ENCODE measurements at places on chromosomes 4 and X. TPM values are rescaled to one million over a fixed set of nuclear protein-coding genes. Genes with fewer than 3 reads are reported as not detected.
A peak's percentile ranks its signal among the peaks of the same experiment; 100 is the strongest.

- H3K36me3 ChIP-seq = no peaks in the 10 kb centered on the region
- peaks cover 40% of the 10 kb centered on the region for H3K4me1 ChIP-seq
- H3K27me3 ChIP-seq = no peaks in the 10 kb centered on the region
- H3K4me3 ChIP-seq = no peak overlapping the region
- DNase-seq = peak; percentile 90
- peak overlapping the region; percentile 67 for H3K27ac ChIP-seq
Measured at GRCh38 chr4:128471576-128471975, 184.0 kb upstream of the PGRMC2 start.

- H3K4me3 ChIP-seq = no peak overlapping the region
- H3K36me3 ChIP-seq = no peaks in the 10 kb centered on the region
- peak; percentile 71 for DNase-seq
Measured at GRCh38 chr4:174714393-174715211, 114.4 kb downstream of the GLRA3 start.

DNA sequence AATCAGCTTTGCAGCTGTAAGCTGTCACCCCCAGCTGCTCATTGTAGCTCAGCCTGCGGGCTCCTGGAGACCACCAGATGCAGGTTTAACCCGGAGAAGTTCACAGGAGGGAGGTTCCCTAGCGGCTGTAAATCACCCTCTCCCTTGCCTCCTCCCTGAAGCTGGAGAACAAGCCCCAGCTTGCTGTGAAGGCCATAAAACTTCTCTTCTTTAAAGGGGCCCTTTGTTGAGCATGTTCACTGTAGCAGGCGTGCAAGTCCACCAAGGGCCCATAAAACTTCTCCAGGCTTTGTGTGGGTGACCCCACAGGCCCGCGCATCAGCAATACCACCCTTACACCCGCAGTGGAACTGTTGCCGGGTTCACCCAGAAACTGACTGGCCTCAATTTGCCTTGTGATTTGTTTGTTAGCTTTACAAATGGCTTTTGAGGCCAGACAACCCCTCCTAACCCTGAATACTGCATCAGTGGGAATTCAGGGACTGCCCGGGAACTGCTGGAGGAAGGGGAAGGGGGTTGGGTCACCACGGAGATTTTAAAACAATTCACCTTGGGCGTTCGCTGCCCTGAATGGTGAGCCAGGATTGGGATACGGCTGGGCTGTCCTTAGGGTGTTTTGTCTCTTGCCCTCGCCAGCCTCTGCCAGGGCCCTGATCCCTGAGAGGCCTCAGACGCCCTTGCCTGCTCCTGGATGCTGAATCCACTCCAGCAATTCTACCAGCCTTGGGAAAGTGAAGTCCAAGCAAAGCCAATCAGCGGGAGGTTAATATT is 49.5 kb upstream of the ATP6AP2 start:
- no peak overlapping the region for H3K27ac ChIP-seq
- DNase-seq = no peak

DNA sequence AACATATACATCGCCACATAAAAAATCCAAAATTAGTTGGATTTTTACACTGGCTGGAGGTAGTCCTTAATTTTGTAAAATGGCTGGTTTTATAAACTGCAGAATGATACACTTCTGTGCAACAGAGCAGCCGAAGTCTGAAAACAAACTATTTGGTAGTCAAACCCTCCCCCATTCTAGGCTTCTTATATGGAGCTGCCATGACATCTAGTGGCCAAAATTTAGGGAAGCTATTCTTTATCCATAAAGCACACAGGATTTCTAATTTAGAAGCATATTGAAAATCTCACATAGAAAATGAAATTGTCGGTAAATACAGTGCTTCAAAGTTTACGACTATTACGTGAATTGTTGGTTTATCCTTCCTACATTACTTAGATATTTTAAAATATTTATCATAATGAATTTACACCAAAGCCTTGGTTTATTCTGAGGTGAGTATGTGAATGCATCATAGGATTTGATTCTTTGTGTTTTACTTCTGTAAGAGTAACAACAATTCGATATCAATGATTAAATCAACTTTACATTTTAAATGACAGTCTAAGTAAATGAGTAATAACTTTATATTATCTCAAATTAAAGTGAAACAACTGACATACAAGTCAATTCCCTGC is 113.4 kb upstream of the FAM241A start:
- no peak overlapping the region for H3K4me3 ChIP-seq
- H3K27me3 ChIP-seq = no peaks in the 10 kb centered on the region
- no peaks in the 10 kb centered on the region for H3K36me3 ChIP-seq
- no peaks in the 10 kb centered on the region for H3K4me1 ChIP-seq
- DNase-seq = peak; percentile 58
- H3K27ac ChIP-seq = no peak overlapping the region

DNA sequence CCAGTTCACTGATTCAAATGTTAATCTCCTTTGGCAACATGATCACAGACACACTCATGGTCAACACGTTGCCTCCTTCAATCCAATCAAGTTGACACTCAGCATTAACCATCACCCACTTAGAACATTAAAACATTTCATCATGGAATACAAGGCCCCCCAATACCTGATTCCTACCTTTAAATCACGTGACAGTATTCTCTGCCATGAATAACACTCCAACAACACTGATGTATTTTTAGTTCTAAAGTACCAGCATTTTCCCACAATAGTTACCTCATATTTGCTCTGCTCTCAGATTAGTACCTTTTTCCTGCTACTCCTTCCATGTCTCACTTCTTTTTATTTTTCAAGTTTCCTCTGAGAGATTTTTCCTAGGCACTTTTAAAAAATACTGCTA is 19.6 kb downstream of the IL13RA2 start:
- no peaks in the 10 kb centered on the region for H3K36me3 ChIP-seq
- H3K4me3 ChIP-seq = no peak overlapping the region
- H3K27me3 ChIP-seq = no peaks in the 10 kb centered on the region
- no peak overlapping the region for H3K27ac ChIP-seq

GRCh38 chr4:95431678-95432077 is 117.1 kb downstream of the UNC5C start:
- H3K27ac ChIP-seq = no peak overlapping the region
- no peaks in the 10 kb centered on the region for H3K36me3 ChIP-seq
- H3K4me3 ChIP-seq = no peak overlapping the region
- H3K27me3 ChIP-seq = no peaks in the 10 kb centered on the region
- H3K4me1 ChIP-seq = no peaks in the 10 kb centered on the region

Gene FGFBP1
- not detected for total RNA-seq

GRCh38 chr4:86302830-86303229 is 57.0 kb downstream of the MAPK10 start:
- H3K36me3 ChIP-seq = no peaks in the 10 kb centered on the region
- H3K27ac ChIP-seq = no peak overlapping the region
- no peak overlapping the region for H3K4me3 ChIP-seq
- DNase-seq = no peak
- no peaks in the 10 kb centered on the region for H3K27me3 ChIP-seq
- no peaks in the 10 kb centered on the region for H3K4me1 ChIP-seq

GRCh38 chr4:108334031-108334430 is 165.3 kb upstream of the LEF1 start:
- H3K27me3 ChIP-seq = peaks cover 7% of the 10 kb centered on the region
- DNase-seq = no peak
- H3K27ac ChIP-seq = no peak overlapping the region

Gene GNL3L
- total RNA-seq = 73.1 TPM

DNA sequence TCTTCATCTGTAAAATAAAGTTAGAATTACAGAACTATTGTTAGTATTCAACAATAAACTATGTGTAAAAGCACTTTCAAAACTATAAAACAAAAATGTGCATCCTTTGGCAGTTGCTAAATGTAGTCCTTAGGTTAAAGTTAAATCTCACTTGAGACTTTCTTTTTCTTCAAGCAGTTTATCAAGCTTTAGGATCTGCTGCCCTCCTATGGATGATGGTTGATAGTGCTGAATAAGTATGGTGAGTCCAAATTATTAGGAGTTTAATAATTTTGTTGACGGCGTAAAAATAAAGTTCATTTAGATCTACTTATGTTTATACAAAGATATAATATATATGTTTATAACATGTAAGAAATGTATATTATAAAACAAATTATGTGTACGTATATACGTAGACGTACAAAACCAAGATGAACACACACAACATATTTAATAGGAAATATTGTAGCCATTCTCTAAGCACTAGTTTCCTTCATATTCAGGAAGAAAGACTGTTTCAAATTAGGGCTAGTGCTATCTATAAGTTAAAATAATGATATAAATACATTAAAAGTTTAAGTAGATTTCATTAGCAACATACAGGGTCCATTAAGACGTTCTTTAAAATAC is 22.3 kb downstream of the UGT2A2 start:
- H3K36me3 ChIP-seq = no peaks in the 10 kb centered on the region
- H3K27me3 ChIP-seq = no peaks in the 10 kb centered on the region
- H3K27ac ChIP-seq = no peak overlapping the region
- H3K4me1 ChIP-seq = no peaks in the 10 kb centered on the region

Gene GLOD5
- total RNA-seq = 1.9 TPM

Gene IL1RAPL2
- total RNA-seq = not detected

Gene CLCN4
- total RNA-seq = 0.11 TPM

GRCh38 chr4:95387719-95388118 is 161.1 kb downstream of the UNC5C start:
- H3K4me1 ChIP-seq = no peaks in the 10 kb centered on the region
- no peaks in the 10 kb centered on the region for H3K36me3 ChIP-seq
- H3K4me3 ChIP-seq = no peak overlapping the region
- no peak for DNase-seq

GRCh38 chr4:182855877-182856276 is 61.3 kb downstream of the DCTD start:
- H3K27ac ChIP-seq = no peak overlapping the region
- H3K4me1 ChIP-seq = peaks cover 3% of the 10 kb centered on the region
- no peak for DNase-seq
- H3K27me3 ChIP-seq = peaks cover 81% of the 10 kb centered on the region
- no peak overlapping the region for H3K4me3 ChIP-seq

GRCh38 chr4:91502365-91502764 is 801.4 kb upstream of the GRID2 start:
- H3K36me3 ChIP-seq = no peaks in the 10 kb centered on the region
- no peaks in the 10 kb centered on the region for H3K27me3 ChIP-seq
- no peaks in the 10 kb centered on the region for H3K4me1 ChIP-seq
- H3K4me3 ChIP-seq = no peak overlapping the region

DNA sequence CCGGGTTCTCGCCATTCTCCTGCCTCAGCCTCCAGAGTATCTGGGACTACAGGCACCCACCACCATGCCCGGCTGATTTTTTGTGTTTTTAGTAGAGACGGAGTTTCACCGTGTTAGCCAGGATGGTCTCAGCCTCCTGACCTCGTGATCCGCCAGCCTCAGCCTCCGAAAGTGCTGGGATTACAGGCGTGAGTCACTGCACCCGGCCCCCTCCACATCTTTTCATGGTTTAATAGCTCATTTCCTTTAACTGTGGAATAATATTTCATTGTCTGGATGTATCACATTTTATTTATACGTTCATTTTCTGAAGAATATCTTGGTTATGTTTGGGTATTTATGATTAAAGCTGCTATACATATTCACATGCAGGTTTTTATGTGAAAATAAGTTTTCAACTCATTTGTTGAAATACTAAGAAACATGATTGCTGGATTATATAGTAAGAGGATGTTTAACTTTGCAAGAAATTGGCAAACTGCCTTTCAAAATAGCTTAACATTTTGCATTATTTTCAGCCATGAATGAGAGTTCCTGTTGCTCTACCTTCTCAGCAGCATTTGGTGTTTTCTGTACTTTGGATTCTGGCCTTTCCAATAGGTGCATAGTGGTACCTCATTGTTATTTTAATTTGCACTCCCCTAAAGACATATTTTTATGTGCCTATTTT is 591.9 kb downstream of the TECRL start:
- H3K27ac ChIP-seq = no peak overlapping the region
- no peak for DNase-seq
- H3K27me3 ChIP-seq = no peaks in the 10 kb centered on the region
- H3K36me3 ChIP-seq = no peaks in the 10 kb centered on the region
- no peak overlapping the region for H3K4me3 ChIP-seq
- no peaks in the 10 kb centered on the region for H3K4me1 ChIP-seq

DNA sequence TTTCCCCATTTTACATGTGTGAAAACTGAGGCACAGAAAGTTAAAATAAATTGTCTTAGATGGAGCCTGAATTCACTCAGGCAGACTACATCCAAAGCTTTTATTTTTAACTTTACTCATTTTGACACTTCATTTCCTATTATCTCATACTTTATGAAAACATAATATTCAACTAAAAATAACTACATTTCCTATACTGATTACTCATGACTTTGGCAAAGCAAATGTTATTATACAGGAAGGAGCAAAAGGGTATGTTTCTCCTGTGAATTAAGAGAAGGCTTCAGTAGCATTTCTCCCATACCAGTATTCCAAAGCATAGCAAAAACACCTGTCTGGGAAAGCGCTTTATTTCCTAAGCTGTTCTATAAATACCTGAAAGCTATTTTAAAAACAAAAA is 178.6 kb downstream of the ADAMTS3 start:
- H3K36me3 ChIP-seq = no peaks in the 10 kb centered on the region
- no peaks in the 10 kb centered on the region for H3K27me3 ChIP-seq
- H3K4me3 ChIP-seq = no peak overlapping the region
- no peak overlapping the region for H3K27ac ChIP-seq
- DNase-seq = no peak
- H3K4me1 ChIP-seq = no peaks in the 10 kb centered on the region

GRCh38 chr4:7095611-7096155 is 27.8 kb upstream of the GRPEL1 start:
- H3K4me1 ChIP-seq = no peaks in the 10 kb centered on the region
- H3K27ac ChIP-seq = no peak overlapping the region
- H3K27me3 ChIP-seq = peaks cover 44% of the 10 kb centered on the region
- H3K4me3 ChIP-seq = no peak overlapping the region

GRCh38 chr4:15654593-15655222 is 449 bp downstream of the FBXL5 start:
- peaks cover 7% of the 10 kb centered on the region for H3K36me3 ChIP-seq
- H3K27me3 ChIP-seq = no peaks in the 10 kb centered on the region
- DNase-seq = peak; percentile 60
- peak overlapping the region; percentile 81 for H3K27ac ChIP-seq
- H3K4me3 ChIP-seq = peak overlapping the region; percentile 84

DNA sequence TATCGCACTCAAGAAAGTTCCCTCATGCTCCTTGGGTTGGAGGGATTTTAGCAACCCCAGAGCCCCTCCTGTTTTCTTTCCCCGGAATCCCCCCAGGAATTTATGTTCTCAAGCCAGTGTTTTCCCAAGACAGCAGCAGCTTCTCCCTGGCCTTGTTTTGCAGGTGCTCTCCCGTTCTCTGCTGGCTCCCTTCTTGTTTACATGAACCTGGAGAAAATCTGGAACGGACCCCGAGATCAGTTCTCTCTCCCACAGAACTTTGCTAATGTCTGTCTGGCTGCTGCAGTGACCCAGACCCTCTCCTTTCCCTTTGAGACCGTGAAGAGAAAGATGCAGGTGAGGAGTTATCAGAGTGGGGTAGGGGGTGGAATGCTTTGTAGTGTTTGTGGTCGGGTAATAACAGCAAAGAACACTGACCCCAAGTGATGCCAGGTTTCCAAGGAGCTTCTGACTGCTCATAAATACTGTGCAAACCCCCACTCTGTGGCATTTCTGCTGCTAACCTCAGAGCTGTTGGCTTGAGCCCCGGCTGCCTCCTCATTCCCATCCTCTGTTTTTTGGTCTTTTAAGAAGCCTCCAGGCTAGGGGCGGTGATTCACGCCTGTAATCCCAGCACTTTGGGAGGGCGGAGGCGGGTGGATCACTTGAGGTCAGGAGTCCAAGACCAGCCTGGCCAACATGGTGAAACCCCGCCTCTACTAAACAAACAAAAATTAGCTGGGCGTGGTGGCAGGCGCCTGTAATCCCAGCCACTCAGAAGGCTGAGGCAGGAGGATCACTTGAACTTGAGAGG is 11.1 kb downstream of the SLC25A43 start:
- DNase-seq = no peak
- H3K27me3 ChIP-seq = no peaks in the 10 kb centered on the region
- H3K36me3 ChIP-seq = no peaks in the 10 kb centered on the region
- H3K27ac ChIP-seq = no peak overlapping the region
- peaks cover 30% of the 10 kb centered on the region for H3K4me1 ChIP-seq
- H3K4me3 ChIP-seq = no peak overlapping the region
